ENCODE measurements at places on chromosomes 11 and 22.
A peak's percentile ranks its signal among the peaks of the same experiment; 100 is the strongest.

DNA sequence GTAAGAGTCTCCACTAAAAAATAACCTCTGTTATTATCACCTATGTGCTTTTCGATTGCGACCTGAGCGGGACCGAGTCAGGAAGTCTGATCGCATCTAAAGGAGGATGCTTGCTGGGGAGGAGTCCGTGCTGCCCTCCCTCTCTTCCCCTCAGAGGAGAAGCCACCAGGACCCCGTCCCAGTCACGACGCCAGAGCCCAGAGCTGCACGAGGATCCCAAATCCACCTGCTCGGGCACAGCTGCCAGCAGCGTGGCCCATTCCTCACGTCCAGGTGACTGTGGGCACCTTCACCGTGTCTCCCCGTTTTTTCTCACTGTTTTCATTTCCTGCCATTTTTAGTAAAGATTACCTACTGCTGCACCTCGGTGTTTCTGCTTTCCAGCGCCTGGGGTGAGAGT, 390.3 kb downstream of the BRD1 start:
- no peak for DNase-seq

- no peak for DNase-seq
Measured at GRCh38 chr22:22940961-22941605, 53.5 kb downstream of the IGLL5 start.

GRCh38 chr11:64776875-64777274, 1.5 kb downstream of the SF1 start:
- DNase-seq = no peak

- DNase-seq = no peak
Measured at GRCh38 chr11:70145071-70145470, 58.0 kb upstream of the FADD start.

GRCh38 chr11:8767466-8768142, 85.0 kb downstream of the RPL27A start:
- DNase-seq = no peak

DNA sequence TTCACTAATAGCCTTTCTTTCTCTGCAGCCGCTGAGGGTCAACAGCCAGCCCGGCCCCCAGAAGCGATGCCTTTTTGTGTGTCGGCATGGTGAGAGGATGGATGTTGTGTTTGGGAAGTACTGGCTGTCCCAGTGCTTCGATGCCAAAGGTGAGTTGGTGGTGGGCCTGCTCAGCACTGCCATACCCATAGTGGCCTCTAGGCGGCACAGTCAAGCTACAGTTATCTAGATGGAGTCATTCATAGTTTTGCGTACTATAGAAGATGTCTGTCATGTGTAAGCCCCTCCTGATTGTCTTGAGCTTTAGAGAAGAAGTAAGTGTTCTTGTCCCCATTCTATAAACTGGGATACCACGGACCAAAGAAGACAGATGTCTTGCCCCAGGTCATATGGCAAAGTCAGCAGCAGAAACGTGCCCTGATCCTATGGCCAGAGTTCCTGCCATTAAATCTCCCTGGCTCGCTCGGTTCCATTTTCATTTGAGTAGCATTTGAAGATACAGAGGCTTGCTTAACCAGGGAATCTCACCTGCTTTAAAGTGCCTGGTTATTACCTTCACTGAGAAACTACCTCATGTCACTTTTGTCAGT, 42.1 kb upstream of the CRTAM start:
- no peak for DNase-seq

- DNase-seq = no peak
Measured at GRCh38 chr22:44463151-44463550, 34.9 kb downstream of the RTL6 start.

DNA sequence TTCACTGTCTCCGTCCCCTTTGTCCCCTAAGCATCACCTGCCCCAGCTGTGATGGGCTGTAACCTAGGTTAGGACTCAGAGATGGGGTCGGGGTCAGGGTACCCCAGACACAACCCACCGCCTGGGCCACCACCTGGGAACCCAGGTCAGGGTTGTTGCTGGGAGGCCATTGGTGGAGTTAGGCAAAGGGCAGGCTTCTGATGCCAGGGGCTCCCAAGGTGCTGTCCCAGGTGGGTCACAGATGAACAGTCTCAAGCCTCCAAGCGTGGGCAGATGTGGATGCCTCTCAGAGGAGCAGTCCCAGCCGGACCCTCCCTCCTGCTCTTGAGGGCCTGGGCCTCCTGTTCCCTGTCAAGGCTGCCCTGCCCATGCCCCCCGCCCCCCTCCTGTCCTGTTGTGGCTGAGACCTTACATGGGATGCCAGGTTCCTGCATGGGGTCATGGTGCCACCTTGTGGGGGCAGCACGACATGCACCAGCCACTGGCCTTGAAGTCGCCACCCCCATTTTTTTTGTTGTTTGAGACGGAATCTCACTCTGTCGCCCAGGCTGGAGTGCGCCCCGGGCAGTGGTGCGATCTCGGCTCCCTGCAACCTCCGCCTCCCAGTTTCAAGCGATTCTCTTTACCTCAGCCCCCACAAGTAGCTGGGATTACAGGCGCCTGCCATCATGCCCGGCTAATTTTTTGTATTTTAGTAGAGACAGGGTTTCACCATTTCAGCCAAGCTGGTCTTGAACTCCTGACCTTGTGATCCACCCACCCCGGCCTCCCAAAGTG, 12.1 kb downstream of the GATD1 start:
- no peak for DNase-seq

GRCh38 chr11:35040221-35040942, 98.6 kb upstream of the CD44 start:
- no peak for DNase-seq

DNA sequence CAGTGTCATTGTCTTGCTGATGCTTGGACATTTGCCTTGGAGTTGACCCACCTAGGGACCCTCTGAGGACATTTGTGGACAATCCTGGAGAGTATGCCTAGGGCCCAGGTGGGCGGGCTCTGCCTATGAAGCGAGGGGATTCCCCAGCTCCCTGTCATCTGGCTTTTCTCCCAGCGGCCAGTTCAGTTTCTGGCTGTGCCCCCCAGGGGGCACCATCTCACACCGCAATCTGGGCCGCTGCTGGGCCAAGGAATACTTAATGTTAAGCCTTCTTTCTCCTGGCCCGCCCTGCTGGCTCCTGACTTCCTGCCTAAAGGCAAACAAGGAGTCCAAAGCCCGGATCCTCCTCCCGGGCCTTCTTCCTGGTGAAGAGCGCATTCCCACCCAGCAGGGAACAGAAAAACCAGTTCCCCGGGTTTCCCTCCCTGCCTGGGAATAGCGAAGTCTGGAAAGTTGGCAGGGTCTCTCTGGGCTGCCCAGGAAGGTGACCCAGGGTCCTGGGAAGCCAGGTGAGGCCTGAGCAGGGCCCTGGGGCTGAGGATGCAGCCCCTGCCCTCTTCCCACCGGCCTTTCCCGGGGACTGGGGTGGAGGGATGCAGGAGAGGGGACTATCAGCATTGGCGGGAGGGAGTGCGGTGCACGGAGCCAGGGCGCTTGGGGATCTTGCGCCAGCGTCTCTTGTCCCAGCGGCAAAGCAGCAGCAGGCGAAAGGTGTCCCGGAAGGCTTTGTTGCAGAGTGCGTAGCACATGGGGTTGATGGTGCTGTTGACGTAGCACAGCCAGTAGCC, 11.9 kb downstream of the CHRM1 start:
- peak; percentile 19 for DNase-seq

- no peak for DNase-seq
Measured at GRCh38 chr22:46373159-46373558, 37.6 kb downstream of the TRMU start.

DNA sequence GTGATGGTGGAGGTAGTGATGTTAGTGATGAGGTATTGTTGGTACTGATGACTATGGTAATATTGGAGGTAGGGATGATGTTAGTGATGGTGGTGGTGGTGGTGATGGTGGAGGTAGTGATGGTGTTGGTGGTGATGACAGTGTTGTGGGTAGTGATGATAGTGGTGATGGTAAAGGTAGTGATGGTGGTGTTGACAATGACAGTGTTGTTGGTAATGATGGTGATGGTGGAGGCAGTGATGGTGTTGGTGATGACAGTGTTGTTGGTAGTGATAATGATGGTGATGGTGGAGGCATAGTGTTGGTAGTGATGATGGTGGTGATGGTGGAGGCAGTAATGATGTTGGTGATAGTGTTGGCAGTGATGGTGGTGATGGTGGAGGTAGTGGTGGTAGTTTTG, 65.1 kb downstream of the MYO7A start:
- no peak for DNase-seq

- DNase-seq = no peak
Measured at GRCh38 chr11:131666006-131666405, 295.6 kb downstream of the NTM start.

DNA sequence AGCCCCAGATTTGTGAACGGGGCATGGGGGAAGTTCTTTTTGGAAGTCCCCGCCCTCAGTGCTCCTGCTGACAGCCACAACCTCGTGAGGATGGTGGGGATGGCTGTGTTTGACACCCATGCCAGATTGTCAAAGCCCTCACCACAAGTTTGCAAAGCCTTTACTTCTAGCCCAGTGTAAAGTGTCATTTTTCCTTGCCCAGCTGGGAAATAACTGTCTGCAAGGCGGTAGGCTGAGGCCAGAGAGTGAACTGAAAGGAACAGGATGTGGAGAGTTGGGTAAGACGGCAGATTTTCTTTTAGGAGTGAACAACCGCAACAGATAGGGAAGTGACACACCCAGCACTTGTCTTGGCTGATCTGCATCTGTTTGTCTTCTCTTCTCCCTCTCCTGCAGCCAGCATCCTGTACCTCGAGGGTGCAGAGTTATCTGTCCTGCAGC, 13.6 kb downstream of the IL17RA start:
- no peak for DNase-seq

- DNase-seq = peak; percentile 90
Measured at GRCh38 chr11:111911563-111912401, at the start of gene CRYAB. Gene CRYAB (minus strand): TSS chr11:111911770. CDS start chr11:111911724, 46 bp downstream.
